PC-9 (cell line): ENCODE measurements at places on chromosomes 13 and 19. TPM values are rescaled to one million over a fixed set of nuclear protein-coding genes. Genes with fewer than 3 reads are reported as not detected.

The LACC1 gene
- 2.4 and 3.0 TPM in 2 replicates for total RNA-seq

The EPSTI1 gene
- 2.7 and 3.4 TPM in 2 replicates for total RNA-seq

The KLF2 gene
- total RNA-seq: 1.6 and 2.0 TPM in 2 replicates

The CGB8 gene
- total RNA-seq: 1.0 and 5.3 TPM in 2 replicates

The SYT5 gene
- total RNA-seq: 1.3 and 2.8 TPM in 2 replicates

The TMEM255B gene
- 0.53 and 0.61 TPM in 2 replicates for total RNA-seq

The CEACAM3 gene
- not detected in 2 replicates for total RNA-seq

The NMRK2 gene
- total RNA-seq: not detected in 2 replicates

The LRRC63 gene
- total RNA-seq: 0.28 TPM in 1 of 2 replicates, not detected in the other

- peak; percentile 1 for DNase-seq
Measured at GRCh38 chr13:98108341-98108740, 34.6 kb upstream of the FARP1 start.

GRCh38 chr19:9078651-9079050 lies 8.2 kb upstream of the OR1M1 start:
- DNase-seq: no peak

DNA sequence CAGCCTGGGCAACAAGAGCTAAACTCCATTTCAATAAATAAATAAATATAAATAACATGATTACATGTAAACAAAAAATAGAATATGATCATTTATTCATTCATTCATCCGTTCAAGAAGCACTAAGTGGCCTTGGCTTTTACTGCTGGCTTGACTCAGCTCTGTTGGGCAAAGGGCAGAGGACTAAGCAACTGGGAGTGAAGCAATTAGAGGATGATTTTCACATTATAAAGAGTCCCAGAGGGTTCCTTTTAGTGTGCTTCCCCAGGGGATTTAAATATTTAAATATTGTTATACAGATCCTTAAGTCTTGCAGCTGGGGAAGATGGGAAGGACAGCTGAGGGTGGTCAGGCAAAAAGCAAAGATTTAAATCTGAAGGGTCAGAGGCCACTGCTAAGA lies 34.9 kb upstream of the FLT1 start:
- no peak for DNase-seq

GRCh38 chr13:73365681-73366080 lies 306.9 kb downstream of the KLF5 start:
- DNase-seq: no peak

- DNase-seq: no peak
Measured at GRCh38 chr13:99995589-99996380, 14.2 kb downstream of the ZIC2 start.

DNA sequence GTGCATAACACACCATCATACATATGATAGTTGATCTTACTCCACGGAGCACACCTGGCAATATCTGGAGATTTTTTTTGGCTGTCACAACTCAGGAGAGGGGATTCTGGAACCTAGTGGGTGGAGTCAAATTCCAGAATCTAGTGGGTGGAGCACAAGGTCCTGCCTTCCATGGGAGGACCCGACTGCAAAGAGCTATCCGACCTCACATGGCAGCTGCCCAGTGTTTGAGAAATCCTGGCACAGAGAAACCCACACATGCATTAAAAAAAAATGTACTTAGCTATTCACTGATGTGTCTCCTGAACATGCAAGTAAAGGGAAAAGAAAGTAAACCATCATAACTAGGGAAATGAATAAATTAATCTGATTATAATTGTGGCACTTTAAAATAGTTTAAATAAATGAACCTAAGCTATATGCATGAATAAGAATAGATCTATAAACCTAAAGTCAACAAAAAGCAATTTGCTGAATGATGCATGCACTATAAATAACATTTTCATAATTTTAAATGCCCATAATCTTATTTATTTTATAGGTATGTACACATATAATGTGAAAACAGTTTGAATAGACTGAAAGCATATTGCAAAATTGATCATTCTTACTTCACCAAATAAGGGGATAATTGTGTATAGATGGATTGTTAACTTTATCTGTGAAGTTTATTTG lies 300.3 kb downstream of the MYO16 start:
- no peak for DNase-seq

DNA sequence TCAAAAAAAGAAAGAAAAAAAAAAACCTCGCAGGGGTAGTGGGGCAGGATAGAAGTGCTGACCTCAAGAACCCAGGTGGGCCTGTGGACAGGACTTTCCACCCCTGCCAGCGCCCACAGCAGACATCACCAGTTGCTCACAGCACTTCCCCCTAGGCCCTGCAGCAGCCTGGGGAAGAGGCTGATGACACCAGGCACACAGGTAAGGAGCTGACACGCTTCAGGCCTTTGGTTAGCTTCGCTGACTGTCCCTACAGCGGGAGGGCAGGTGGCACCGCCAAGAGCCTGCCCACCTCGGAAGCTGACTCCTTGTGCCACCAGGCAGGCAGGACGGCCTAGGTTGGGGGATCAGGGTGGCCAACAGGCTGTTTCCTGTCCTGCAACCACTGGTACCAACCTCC lies 8.9 kb downstream of the LONP1 start:
- no peak for DNase-seq

GRCh38 chr13:95137096-95137495 lies 164.2 kb downstream of the ABCC4 start:
- no peak for DNase-seq

GRCh38 chr13:29771247-29771646 lies 79.2 kb downstream of the UBL3 start:
- no peak for DNase-seq

- DNase-seq: no peak
Measured at GRCh38 chr13:43587376-43587775, 199.4 kb downstream of the ENOX1 start.

GRCh38 chr19:39679056-39679790 lies 23.5 kb downstream of the LGALS16 start:
- DNase-seq: no peak

- no peak for DNase-seq
Measured at GRCh38 chr19:29445246-29445645, 80.5 kb upstream of the VSTM2B start.

DNA sequence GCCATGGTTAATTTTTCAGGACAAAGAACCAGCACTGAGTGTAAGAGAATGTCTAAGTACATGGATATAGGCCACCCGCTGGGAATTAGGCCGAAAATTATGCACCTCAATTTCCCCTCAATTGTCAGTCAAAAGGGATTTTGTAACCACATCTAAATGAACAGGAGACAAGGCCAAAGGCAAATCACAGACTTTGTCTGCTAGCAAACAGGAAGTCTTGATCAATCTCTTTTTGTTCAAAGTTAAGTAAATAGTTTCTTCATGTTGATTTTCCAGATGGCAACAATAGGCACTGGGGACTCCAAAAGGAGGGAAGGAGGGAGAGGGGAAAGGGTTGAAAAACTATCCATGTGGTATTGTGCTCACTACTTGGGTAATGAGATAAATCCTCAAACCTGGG lies 276.0 kb downstream of the COG6 start:
- no peak for DNase-seq

- DNase-seq: no peak
Measured at GRCh38 chr13:72004246-72004645, 137.2 kb upstream of the DACH1 start.

DNA sequence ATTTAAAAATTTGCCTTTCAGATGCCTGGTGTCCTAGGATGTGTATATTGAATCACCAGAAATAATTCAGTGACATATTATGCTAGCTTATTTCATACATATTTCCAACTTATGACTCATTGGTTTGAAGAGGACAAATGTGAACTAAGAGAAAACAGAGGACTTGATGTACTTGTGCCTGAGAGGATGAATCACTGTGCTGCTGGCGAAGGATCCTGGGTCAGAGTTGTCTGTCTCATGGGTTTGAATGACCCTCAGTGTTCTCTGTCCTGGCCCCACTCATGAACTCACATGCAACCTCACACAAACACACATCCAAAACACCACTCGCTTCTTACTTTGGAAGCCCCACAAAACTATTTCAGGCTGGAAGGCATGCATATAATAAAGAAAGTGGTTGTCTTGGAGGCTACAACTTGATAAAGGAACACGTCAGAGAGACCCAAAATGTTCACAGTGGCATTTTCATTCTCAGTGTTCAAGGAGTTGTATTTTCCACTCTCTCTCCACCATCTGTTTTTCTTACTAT lies 129.0 kb upstream of the SPRY2 start:
- peak; percentile 69 for DNase-seq

DNA sequence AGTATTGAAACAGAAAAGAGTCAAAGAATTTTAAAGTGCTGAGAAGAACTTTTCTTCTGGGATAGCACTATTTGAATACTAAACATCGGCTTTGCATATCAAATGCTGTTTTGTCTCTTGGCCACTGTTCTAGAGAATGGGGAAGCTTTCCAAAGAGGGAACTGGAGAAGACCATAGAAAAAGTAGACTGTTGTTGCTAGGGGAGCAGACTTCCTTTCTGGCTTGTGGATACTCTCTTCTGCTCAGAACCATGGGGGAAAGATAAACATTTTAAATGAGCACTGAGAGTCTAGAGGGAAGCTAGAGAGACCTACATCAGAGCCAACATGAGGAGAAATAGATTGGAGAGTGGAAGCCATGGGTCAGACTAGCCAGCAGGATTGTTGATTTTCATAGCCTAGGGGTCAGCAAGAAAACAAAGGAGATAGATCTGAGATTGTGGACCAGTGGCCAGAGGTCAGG lies 315.7 kb downstream of the KCTD12 start:
- DNase-seq: no peak

DNA sequence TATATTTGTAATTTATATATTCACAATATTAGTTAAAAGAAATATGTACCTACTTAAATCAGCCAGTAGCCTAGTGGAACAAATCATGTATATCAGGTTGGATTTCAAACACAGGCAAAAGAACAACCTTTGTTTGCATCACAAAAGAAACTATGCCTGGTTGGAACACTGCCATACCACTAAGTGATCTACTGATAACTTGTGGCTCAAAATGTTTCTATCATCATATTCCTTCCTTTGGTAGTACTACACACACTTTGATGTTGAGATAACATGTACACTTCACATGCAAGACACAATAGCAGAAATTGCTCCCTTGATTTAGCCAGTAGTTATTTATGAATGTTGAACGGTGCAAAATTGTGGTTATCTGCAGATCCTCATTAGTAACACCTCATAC lies 146.0 kb upstream of the GPC6 start:
- no peak for DNase-seq

DNA sequence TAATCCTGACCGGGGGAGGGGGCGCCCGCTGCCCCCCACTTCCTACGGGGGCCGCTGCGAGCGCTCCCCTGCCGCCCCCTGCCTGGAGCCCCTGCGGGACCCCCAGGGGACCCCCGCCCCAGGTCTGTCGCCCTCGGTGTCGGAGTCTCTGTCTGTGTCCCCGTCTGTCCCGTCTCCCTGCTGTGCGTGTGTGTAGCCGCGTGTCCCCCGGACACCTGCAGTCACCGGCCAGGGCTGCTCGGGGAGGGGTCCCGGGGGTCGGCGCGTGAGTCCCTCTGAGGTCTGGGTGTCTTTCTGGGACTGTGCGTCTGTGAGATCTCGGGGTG lies 7.7 kb upstream of the NFIC start:
- DNase-seq: no peak

DNA sequence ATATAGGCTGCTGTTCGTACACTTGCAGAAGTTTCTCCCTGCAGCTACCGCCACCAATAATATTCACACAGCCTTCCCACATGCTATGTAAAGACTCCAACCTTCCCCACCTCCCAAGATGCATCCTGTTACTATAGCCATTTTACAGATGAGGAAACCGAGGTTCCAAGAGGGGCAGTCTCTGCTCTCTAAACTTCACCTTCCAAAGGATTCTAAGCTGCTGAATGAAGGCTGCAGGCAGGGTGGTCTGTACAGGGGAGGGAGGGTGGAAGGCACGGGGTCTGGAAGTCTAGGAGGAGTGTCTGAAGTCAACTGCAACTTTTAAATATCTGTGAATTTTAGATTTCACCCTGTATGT lies 1.9 kb upstream of the NFIC start:
- no peak for DNase-seq

DNA sequence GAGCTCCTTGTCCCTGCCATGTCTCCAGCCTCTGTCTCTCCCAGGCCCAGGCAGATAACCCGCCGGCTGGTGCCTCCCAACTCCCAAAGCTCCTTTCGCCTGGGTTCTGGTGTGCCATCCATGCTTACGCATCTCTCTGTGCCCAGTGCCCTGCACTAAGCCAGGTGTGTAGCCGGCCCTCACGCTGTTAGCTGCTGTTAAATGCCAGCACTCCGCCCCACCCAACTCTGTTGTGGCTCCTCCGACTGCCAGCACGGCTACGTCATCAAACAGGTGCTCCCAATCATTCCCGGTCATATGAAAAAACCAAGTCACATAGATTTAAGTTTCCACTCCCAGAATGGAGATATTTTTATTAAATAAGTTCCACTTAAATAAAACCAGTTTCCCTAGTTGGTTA lies 7.0 kb upstream of the HSPH1 start:
- no peak for DNase-seq

GRCh38 chr13:59538512-59538911 lies 625.2 kb downstream of the DIAPH3 start:
- no peak for DNase-seq

DNA sequence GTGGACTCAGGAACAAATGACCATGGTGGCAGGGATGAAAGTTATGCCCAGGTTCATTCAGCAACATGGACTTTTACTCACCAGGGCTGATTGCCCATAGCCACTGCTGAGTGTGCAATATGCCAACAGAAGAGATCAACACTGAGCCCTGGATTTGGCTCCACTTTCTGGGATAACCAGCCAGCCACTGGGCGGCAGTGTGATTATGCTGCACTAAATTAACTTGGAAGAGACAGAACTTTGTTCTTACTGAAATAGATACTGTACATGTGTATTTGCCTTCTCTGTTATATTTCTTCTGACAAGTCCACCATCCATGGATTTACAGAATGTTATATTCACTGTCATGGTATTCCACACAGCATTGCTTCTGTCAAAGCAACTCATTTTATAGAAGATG lies 257.4 kb downstream of the TDRD3 start:
- no peak for DNase-seq

DNA sequence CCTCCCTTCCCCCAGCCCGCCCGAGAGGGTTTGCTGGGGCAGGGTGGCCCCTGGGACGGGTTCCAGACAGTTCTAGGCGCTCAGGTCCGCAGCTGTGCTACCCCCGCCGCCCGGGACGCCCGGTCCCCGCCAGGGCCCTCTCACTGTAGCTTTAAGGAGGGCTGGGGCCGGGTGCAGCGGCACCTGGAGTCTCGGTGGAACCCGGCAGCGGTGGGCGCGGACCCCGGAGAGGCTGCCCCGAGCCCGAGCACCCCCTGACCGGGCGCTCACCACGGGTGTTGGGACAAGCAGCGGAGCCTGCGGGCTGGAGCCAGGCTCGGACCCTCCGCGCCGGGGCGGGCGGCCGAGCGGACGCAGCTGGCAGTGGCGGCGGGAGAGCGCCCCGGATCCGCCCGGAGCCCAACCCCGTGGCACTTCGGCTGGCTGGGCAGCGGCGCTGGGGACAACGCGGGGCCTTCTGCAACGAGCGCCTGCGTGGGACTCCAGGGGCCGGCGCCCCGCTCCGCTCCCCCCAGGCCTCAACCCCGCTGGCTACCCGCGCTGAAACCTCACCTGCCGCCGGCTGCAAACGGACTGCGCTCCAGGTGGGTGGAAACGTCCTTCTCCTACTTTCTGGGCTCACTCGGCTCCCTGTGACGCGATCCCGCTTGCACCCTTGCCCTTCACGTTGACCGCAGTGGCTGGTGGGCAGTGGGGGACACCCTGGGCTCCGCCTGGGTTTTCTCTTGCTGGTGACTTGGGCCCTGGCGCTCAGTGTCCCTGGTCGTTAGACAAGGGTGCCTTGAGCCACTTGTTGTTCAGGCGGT lies 81.1 kb downstream of the ZNF429 start:
- DNase-seq: no peak

GRCh38 chr13:50386541-50387050 lies 371.4 kb downstream of the KCNRG start:
- no peak for DNase-seq
